Fibroblast of skin of right biceps (primary cell): ENCODE measurements at places on chromosomes 16 and 17.

- DNase-seq: no peak
These were observed 16.1 kb downstream of the ABCA3 start for GRCh38 chr16:2324296-2324859.

DNA sequence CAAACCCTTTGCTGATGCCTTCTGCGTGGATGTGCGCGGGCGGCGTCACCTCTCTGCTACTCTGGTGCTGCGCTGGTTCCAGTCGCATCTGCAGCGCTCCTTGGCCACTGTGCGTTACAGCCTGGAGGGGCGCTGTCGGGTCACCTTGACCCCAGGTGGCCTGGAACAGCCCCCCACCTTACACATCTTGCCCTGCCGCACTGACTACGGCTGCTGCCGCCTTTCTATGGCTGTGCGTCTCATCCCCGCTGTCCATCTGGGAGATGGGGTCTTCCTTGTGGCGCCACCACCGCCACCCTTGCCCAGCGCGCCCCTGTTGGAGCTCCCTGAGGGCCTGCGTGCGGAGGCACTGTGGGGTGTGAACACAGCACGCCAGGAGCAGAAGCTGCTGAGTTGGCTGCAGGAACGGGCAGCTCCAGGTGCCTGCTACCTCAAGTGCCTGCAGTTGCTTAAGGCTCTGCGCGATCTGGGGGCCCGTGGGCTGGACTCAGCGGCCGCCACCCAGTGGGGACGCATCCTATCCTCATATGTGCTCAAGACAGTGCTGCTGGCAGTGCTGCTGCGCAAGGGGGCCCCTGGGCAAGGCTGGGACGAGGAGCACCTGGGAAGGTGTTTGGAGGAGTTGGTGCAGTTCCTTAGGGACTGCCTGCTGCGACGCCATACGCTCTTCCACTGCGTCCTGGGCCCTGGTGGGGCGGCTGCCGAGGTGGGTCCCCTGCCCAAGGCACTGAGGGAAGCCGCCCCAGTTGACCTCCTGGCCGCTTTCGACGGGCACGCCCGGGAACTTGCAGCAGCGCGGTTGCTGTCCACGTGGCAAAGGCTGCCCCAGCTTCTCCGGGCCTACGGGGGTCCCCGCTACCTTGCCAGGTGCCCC, 1.6 kb downstream of the ITPRIPL2 start:
- DNase-seq: no peak

DNA sequence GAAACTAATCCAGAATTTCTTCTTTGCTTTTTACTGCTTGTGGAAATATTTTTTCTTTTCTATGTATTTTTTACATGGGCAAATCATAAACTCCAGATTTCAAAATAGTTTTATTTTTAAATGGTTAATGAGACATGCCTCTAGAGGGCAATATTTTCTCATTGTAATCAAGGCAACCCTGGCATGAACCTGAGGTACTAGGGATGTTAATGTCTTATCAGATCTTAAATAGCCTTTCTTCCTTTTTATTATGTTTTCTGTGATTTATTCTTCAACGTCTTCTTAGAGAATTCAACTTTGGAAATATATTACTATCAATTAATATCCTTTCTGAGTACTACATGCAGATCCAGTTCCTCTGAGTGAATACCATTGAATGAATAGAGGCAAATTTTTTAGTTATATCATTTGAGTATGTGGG, 324.7 kb downstream of the BCAS3 start:
- DNase-seq: peak; percentile 52

DNA sequence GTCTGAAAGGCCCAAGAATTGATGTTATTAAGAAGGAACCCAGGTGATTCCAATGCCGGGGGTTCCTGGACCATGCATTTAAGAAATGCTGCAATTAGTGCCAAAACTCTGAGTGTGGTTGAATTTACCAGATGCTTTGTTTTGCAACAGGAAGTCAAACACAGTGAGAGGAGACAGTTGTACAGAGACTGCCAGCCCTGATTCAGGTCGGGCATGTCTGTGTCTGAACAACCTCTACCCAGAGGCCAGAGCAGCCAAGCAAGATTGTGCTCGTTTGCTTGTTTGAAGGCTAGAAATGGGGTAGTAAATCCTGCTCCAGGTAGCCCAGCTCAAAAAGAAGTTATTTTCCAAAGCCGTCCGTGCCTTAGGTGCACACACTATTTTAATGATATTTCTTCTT, 412.4 kb upstream of the ERCC4 start:
- no peak for DNase-seq

DNA sequence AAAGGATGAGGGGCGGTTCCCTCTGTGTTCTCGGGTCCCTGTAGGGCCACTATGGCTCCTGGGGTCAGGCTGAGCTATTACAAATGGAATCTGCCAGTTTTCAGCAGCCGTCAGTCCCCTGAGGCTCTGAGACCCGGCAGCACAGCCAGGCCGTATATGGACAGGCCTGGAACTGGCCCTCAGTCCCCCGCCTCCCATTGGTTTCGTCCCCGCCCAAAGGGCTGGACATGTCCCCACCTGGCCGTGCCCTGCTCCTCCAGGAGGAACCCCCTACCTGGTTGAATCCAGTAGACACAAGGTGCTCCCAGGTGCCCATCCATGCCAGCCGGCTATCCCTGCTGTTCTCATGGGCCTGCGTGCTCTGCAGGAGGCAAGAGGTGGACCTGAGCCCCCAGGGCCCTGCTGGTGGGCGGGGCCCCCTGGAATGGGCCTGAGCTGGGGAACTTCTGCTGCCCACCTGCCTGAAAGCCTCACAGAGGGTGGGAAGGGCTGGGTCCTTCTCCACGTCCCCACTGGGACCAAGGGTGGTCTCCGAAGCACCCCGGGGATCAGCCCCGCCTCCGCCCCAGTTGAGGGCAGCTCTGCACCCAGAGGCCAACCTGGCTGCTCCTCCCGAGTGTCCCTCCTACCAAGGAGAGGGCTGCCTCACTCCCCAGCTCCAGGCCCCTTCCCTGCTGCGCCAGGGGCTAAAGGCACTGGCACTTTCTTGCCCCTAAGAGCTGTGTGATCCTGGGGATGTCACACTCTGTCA, 16.8 kb downstream of the VASN start:
- peak; percentile 56 for DNase-seq

GRCh38 chr17:67244431-67245072, 444 bp downstream of the HELZ start:
- no peak for DNase-seq

- DNase-seq: no peak
These were observed 9.4 kb downstream of the CETP start for GRCh38 chr16:56970934-56971767.

DNA sequence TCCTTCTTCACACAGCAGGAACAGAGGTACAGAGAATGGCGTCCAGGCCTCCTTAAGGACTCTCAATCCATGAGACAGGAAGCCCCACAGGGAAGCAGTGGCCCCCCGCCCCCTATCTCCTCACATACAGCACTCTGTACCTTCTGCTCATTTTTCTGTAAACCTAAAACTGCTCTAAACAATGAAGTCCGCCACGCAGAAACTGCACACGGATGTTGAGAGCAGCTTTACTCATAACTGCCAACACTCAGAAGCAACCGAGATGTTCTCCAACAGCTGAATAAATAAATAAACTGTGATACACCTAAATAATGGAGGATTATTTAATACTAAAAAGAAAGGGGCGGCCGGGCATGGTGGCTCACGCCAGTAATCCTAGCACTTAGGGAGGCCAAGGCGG, 9.9 kb downstream of the TBC1D16 start:
- no peak for DNase-seq

DNA sequence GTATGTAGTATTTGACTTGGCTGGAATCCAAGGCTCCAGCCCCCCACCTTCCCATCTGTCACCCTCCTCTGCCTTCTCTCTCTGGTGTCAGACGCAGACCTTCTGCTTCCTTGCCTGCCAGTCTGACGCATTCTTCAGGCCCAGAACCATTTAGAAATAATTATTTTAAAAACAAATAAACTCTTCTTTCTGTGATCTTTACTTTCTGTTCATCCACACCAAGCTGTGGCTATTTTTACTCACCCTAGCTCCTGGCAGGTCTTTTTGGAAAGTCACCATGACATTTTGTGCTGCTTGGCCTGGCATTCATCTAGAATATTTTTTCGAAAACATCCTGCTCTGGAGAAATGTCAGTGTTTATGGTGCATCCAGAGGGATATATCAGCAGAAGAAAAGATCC, 330.7 kb upstream of the ASIC2 start:
- DNase-seq: no peak

DNA sequence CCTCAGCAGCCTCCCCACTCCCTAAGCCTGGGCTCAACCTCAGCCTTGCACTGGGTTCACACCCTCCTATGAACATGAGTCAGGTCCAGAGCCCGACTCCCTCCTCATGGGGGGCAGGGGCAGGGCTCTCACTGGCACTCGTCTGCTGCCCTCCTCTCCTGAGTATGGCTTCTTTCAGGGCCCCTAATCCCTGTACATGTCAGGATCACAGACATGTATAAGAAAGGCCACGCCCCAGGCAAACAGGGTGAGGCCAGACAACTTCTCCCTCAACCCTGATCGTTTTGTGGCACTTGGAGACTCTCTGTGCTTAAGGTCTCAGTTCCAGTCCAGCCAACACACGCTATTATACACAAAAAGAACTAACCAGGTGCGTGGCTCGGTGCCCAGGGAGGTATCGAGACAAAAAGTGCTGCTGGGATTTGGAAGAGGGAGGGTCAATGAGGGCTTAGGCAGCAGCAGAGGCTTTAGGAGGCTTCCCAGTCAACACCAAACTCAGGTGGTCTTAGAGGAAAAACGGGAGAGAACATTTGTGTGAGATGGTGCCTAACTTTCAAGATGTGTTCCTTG, 45.2 kb downstream of the CMTM3 start:
- no peak for DNase-seq

GRCh38 chr16:28261942-28262341, 30.4 kb upstream of the SBK1 start:
- no peak for DNase-seq
